ENCODE measurements at places on chromosomes 16 and 17.
A peak's percentile ranks its signal among the peaks of the same experiment; 100 is the strongest.

DNA sequence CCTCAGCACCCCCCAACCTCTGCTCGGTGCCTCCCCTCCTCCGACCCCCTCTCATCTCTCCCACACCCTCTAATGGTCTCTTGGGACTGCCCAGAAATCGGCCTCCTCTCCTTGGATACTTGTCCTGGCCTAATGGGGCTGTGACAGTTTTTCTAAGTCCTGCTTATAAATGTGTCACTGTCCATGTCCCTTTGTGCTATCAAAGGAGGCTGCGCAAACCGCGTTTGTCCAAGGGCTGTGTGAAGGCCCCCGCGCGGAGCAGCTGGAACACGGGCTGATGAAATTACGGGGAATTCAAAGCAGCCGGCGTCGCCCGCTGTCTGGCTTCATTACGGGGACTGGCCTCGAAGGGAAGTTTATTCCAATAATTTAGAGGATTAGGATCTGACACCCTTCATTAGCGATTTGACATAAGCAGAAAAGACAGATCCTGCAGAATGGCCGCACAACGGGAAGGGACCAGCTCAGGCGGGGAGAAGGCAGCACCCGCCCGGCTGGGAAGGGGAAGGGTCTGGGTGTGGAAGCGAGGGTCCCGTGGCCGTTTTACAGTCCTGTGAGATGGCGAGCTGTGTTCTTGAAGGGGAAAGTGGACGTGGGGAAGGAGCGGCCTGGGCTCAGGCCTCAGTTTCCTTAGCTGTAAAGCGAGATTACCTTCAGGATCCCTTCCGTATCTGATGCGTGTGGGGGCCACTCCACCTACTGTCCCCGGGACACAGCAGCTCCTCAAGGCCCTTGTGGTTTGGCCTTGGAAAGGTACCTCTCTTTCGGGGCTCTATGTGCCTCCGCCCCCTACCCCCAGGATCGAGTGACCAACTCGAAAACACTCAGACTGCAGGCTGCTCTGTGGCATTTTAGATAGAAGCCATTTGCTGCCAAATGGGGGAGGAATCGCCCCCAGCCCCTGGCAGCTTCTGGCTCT, 1.6 kb upstream of the WFIKKN2 start:
- no peak for DNase-seq

DNA sequence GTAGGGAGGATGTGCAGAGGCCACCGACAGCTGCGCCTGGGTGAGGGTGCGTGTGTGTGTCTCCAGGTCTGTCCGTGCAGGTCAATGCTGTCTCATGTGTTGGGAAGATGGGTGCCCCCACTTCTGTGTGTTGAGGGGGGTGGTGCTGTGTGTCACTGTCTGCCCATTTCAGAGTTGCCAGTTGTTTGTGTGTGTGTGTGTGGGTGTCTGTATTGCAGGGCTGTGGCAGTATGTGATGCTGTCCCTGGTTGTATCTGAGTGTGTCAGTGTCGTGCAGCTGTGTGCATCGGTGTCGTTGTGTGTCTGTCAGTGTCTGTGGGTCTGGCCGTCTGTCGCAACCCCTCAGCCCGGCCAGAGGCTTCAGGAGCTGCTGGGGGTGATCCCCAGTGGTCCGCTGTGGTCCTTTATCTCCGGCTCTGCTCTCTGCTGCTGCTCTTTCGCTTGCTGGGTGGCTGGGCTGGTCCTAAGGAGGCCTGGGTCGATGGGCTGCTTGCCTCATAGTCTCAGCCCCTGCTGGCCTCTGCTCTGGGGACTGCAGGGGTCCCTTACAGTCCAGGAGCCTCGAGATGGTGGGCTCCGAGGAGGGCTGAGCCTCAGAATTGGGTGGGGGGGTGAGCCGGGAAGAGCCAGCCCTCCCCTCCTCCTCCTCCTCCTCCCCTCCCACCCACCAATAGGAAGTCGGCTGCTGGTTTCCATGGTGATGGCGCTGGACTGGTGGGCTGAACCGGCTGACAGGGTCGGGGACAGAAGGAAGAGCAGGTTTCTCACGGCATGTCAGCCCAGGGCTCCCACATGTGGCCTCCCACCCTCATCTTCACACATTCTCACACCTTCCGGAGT, at the start of gene TSPOAP1:
Gene TSPOAP1 (minus strand): TSS at position 601 of the 840 bp plus-strand sequence. CDS start 875 bp downstream, outside the sequence.
- peak; percentile 87 for DNase-seq

DNA sequence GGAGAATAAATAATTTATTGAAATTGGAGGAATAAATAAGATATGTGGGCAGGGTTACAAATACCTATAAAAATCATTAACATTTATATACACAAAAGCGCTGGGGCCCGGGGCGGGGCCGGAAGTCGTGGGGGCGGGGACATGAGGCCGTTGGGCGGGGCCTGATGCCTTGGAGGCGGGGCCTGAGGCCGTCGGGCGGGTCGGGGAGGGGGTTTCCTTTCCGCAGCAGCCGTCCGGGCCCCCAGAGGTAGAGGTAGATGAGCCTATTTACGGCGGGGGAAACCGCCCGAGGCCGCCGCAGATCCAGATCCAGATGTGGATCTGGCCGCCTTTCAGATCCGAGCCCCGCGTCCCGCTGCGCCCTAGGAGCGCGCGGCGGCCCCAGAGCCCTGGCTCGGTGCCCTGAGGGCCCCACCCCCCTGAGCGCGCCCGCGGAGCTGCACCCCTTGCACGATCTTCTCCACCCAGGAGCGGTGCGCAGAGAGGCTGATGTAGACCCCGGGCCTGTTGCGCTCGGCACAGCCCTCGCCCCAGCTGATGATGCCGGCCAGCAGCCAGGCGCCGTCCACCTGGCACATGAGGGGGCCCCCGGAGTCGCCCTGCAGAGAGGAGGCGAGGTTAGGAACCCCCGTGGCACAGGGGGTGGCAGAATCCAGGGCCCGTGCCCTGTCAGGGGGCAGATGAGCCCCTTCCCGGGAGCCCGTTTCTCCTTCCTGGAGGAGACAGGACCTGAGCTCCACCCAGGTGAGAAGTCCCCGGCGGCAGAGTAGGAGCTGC, 5.1 kb downstream of the PRSS22 start:
- no peak for DNase-seq

GRCh38 chr17:34255381-34255732, 272 bp downstream of the CCL2 start:
- DNase-seq, result no peak

DNA sequence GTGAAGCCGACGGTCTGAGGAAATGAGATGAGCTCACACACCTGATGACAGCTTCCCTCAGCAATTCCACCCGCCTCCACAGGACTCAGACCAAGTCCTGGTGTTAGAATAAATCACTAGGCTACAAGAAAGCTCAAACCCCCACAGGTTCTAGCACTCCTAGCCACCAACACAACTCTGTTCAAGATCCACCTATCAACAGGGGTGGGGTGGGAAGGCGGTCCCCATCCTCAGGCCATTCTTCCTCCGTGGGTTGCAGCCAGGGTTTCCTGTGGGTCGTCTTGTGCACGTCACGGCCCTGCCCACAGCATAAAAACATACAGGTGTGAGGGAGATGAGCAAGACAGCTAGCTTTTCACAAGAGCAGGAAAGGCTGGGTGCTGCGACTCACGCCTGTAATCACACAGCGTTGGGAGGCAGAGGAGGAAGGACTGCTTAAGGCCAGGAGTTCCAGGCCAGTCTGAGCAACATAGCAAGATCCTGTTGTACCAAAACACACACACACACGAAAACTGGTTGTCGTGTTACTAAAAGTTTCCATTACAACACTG, 81.1 kb downstream of the ANKRD11 start:
- DNase-seq, result peak; percentile 52

DNA sequence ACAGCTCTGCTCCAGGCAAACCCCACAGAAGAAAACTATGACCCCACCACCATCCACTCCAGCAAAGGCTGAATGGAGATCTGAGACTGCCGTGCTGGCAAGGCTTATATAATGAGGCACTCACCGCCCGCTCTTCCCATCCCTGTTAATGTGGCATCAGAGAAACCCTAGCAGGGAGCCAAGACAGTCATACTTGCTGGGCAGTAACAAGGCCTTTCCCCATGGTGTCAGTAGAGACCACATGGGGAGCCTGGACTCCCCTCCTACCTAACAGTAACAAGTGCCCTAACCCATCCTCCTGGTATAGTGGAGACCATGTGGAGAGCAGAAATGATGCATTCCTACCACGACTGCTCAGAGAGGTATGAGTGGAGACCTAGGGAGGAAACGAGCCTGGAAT, 235.2 kb downstream of the C16orf78 start:
- DNase-seq, result no peak

DNA sequence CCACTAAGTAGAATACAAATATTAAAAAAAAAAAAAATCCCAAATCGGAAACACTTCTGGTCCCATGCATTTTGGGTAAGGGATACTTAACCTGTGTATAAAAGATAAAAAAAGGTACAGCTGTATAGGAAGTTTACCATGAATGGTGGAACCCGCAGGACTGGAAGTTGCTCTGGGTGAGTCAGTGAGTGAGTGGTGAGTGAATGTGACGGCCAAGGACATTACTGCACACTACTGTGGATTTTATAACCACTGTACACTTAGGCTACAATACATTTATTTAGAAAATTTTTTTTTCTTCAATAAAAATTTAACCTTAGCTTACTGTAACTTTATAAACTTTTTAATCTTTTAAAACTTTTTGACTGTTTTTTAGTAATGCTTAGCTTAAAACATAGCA, 71.3 kb upstream of the BCAR1 start:
- DNase-seq, result no peak

Measured in activated CD4-positive, alpha-beta T cell treated with anti-CD3 and anti-CD28 coated beads for 4 hours (primary cell).